ENCODE measurements at places on chromosomes 13 and 19.

DNA sequence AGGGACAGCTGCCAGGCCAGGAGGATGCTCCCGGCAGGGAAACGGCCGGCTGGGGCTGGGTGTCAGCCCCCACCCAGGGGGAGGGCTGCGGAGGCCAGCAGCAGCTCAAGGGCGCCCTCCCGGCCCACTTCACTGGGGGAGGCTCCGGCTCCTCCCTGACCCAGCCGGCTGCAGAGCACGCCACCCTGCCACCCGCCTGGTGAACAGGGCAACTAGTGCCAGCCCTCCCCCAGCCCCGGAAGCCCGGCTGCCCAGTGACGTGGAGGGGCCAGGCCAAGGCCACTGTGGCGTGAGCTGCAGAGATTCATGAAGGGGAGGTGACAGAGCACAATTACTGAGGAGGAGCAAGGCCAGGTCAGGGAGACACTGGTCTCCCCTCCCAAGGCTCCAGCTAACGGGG, 14.7 kb downstream of the REXO1 start:
- peak; percentile 15 for ATAC-seq

DNA sequence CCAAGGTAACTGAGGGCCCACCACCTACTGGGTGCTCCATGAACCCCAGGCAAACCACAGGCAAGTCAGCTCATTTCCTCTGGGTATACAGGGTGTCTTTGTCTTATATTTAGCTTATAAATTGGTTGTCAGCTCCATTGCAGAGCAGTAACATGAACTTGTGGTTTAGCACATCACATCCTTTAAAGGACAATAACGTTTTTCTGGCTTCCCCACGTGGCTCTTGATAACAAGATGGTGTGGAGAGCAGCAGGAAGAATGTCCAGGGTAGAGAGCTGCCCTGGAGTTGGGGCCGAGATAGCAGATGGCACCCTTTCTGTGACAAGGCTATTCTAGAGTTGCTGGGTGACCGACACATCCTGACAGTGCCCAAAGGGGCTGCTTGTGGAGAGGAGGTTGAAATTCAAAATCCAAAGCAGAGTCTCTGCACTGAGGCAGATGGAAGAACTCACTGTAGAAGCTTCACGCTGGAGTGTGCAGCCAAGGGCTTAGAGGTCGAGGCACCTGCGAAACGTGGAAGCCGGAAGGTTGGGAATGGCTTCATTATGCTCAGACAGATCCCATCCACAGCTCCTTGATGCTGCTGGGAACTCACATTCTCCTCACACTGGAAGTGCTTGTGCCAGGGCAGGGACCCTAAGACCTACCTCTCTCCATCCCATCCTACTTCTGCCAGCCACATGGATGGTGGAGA, 133.0 kb upstream of the FRY start:
- ATAC-seq = no peak

- no peak for ATAC-seq
Observed at GRCh38 chr13:28707629-28708427, 10.9 kb downstream of the SLC46A3 start.

DNA sequence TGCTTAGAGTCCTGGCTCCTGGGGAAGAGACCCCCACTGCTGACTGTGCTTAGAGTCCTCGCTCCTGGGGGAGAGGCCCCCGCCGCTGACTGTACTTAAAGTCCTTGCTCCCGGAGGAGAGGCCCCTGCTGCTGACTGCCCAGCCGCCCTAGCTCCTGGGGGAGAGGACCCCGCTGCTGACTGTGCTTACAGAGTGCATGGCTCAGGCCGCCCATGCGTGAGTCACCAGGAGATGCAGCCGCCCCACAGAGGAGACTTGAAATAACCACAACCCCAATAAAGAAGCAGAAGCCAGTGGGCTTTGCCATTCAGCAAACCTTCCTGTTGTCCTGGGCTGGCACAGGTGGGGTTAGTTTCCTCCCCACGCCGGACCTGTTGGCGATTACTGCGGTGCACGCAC, 79.2 kb upstream of the C13orf46 start:
- ATAC-seq = peak; percentile 57

GRCh38 chr13:98755729-98756128, 3.3 kb upstream of the SLC15A1 start:
- no peak for ATAC-seq

DNA sequence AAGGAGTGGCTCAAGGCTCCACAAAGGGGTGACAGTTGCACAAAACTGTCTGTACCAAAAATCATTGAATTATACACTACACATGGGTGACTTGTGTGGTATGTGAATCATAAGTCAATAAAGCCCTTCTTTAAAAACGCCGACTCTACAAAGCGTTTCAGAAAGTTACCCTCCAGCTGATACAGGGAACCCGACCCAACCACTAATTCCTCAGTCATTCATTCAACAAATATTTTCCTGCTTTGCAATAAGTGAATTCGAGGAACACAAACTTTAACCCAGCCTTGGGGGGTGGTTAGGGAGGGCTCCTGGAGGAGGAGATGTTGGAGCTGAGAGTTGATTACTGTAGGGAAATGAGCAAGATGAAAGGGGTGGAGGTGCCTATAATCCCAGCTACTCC, 32.0 kb downstream of the LTBP4 start:
- no peak for ATAC-seq

All from motor neuron (in vitro differentiated cells).